ENCODE measurements at places on chromosomes 3 and 15.

GRCh38 chr15:48748535-48748934 is 62.3 kb downstream of the CEP152 start:
- no peak for DNase-seq

DNA sequence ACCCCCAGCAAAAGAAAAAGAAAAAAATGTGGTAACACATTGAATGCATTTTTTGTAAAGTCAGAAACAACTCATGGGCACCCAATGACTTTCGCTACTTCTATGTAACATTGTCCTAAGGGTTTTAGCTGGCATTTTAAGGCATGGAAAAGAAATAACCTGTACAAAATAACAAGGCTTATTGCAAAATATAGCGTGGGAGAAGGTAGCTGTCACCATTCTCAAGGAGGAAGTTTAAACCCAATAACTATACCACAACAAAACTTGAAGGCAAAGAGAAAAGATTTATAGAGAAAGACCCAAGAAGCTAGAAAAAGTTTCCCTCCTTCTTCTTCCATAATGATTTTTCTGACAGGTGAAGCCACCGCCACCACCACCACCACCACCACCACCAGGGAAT is 55.7 kb upstream of the ACP3 start:
- DNase-seq: no peak

- DNase-seq: no peak
These were observed 182.3 kb downstream of the ADAMTS17 start for GRCh38 chr15:100159436-100159835.

DNA sequence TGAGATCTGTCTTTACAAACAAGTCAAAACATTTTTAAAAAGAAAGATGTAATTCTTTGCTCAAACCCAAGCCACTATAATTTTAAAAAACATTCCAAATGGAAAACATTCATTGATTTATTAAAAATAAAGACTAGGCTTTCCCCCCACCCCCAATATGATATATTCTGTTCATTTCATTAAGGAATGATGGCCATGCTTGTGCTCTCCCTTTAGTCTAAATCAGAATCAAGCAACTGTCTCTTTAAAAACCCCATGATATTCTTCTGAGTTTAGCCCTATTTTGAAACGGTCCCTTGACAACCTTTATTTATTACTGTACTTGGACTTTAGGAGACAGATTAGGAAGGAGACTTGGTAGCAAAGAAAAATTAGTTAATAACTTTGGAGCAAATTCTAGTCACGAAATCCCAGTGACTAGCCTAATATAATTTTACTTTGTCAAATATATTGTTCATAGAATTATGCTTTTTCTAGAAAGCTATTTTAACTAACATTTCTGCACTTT is 38.4 kb downstream of the TSC22D2 start:
- DNase-seq: no peak

- no peak for DNase-seq
These were observed 16.4 kb downstream of the TMEM108 start for GRCh38 chr3:133054586-133054985.

- no peak for DNase-seq
These were observed 67.6 kb upstream of the TGFBR2 start for GRCh38 chr3:30538791-30539190.

- no peak for DNase-seq
These were observed 220.7 kb upstream of the DNAJC19 start for GRCh38 chr3:181210275-181210674.

- DNase-seq: no peak
These were observed 138.5 kb downstream of the CHSY1 start for GRCh38 chr15:101113114-101114005.

DNA sequence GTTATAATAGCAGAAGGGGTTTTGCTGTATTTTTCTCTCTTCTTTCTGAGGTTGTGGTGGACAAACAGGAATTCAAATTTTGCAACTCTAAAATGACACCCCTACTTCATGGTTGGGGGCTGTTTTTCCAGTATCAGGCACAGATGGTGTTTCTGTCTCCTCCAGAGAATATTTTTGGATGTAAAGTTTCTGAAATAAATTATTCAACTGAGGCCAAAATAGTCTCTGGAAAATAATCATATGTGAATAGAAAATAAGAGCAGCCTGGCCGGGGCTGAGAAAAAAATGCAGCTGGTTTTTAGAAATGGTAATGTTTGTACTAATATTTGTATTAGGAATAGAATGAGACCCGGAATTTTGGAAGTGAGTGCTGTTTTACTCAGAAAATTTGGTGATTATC is 121.3 kb upstream of the ADAMTS9 start:
- no peak for DNase-seq

Measured in activated T-helper 2 cell treated with anti-CD3 and anti-CD28 coated beads, Interferon-gamma antibody, Interleukin-2, Interleukin-4, amounts not matched to agents 10 μg/mL and 5 μg/mL and 100 μg/mL, durations not matched to agents 14 hours and 24 hours and 36 hours (primary cell).